ENCODE measurements at places on chromosomes 11 and 22. TPM values are rescaled to one million over a fixed set of nuclear protein-coding genes. Genes with fewer than 3 reads are reported as not detected.

GRCh38 chr11:128551611-128552335 is 35.6 kb downstream of the ETS1 start:
- DNase-seq, result no peak

The SCGB2A2 gene
- total RNA-seq, result not detected

GRCh38 chr11:1484695-1485503 is 1.7 kb downstream of the MOB2 start:
- peak; percentile 78 for DNase-seq

The OR5D14 gene
- total RNA-seq, result not detected

DNA sequence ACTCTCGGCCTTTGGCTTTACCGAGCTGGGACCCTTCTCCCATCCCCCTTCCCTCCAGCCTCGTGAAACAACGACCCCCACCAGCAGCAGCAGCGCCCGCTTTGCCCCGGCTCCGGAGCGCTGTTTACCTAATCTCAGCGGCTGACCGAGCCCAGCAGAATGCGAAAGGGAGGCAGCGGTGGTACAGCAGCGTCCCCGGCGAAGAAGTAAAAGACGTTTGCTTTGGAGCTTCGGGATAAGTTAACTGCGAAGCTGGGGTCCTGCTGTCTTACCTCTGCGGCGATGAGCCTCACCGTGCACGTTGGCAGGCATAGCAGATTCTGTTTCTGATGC is 2.0 kb upstream of the LARGE1 start:
- peak; percentile 80 for DNase-seq

The RPS13 gene
- total RNA-seq, result 1,726 TPM

GRCh38 chr22:40953471-40953870 is 2.3 kb downstream of the RBX1 start:
- DNase-seq, result no peak

The DMC1 gene
- total RNA-seq, result 0.68 TPM

GRCh38 chr11:70483077-70483861 is 84.9 kb downstream of the CTTN start:
- no peak for DNase-seq

DNA sequence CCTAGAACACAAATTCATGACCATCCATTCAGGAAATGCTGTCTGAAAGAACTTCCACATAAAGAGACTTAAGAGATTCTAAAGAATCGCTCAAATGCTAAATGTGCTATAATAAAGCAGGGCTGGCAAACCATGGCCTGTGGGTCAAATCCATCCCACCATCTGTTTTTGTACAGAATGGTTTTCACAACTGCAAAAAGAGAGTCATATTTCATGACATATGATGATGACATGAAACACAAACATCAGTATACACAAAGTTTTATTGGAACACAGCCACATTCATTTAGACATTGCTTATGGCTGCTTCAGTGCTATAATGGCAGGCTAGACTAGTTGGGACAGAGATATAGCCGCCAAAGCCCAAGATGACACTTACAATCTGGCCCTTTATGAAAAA is 85.1 kb downstream of the RRAS2 start:
- no peak for DNase-seq

DNA sequence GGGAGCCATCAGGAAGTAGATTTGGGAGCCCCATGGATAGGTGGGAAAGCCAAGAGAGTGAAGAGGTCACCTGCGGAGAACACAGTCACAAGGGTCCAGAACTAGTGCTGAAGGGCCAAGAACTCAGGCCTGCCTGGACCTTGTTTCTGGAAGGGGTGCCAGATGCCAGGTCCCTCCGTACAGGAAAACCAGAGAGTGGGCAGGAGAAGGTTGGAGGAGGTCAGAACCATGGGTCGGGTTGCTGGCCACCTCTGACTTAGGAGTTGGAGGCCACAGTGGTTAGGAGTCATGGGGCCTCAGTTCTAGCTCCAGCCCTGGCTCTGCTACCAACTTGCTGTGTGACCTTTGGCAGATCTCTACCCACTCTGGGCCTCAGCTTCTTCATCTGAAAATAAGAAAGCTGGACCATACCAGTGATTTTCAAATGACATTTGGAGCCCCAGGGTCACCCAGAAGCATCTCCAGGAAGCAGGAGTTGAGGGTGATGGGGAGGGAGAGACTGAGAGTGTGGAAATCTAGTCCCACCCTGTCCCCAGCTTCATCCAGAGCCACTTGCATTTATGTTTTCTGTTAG is 20.8 kb upstream of the TUB start:
- DNase-seq, result peak; percentile 56

GRCh38 chr11:67649634-67650510 is 658 bp downstream of the ACY3 start:
- peak; percentile 56 for DNase-seq

DNA sequence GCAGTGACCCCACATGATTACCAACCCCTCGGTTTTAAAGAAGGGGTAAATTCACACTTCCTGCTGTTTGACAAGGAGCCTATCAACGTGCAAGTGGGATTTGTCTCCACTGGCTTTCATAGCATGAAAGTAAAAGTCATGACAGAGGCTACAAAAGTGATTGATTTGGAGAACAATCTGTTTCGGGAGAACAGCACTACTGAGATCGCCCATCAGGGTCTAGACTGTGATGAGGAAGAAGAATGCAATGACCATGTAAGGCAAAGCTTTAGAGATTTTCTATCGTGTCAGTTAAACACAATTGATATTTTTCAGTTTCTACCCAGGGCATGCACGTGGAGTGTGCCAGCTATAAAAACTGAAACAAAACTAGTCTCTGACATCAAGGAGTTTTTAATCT is 41.7 kb downstream of the HORMAD2 start:
- DNase-seq, result no peak

DNA sequence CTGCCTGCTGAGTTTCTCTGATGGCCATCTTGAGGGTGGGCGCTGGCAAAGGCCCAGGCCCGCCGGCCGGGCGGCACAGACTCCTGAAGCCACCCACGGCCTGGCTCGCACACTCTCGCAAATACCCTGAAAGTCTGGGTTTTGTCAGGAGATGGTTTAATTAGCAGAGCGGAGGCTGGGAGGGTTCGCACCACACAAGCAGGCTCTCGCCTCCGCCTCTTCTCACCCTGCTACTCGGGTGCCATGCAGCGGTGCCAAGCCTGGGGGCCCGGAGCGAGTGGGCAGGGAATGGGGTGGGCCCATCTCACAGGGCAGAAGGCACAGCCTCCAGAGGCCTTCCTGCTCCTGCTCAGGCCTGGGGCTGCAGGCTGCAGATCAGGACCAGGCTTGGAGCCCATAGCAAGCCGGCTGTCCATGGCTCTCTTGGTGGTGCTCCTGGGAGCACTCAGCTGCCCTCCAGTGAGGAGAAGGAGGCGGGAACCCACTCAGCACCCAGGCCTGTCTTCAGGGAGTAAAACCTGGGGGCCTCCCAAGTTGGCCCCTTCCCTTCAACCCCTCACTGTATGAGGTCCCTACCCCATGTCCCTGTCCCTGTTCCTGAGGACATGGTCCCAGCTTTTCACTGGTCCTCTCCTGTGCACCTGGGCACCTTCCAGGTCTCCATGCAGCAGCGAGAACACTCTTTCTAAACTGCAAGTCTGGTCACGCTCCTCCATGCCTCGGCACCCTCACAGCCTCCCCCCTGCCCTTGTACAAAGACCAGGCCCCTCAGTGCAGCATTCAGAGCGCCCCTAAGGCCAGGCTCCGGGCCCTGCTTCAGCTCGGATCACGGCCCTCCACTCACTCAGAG is 62.0 kb downstream of the FLRT1 start:
- DNase-seq, result peak; percentile 82
